ENCODE measurements at places on chromosomes 13 and 19.
A peak's percentile ranks its signal among the peaks of the same experiment; 100 is the strongest.

DNA sequence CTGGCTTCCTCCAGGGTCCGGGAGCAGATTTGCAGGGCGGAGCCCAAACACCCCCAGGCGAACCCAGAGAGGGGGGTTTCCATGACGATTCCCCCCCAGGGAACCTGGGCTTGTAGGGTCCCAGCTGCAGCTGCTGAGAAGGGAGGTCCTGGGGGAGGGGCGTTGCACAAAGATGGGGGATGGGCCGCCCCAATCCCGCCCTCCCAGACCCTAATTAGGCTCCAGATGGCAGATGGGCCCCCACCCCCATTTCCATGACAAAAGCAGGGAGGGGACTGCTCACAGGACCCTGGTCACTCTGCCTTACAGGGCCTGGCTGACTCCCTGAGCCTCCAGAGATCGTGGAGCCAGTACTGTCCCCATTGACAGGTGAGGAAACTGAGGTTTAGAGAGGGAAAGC is 15.2 kb downstream of the ELAVL3 start:
- DNase-seq, result no peak

- no peak for DNase-seq
These were observed 7.0 kb upstream of the UNC13A start for GRCh38 chr19:17695198-17695597.

GRCh38 chr13:50282016-50282415 is 266.8 kb downstream of the KCNRG start:
- DNase-seq, result no peak

GRCh38 chr19:43595605-43595998 is 332 bp downstream of the IRGQ start:
- peak; percentile 32 for DNase-seq

GRCh38 chr13:24900507-24900906 is 136.5 kb downstream of the RNF17 start:
- DNase-seq, result no peak

- no peak for DNase-seq
These were observed 1.9 kb downstream of the ZNF444 start for GRCh38 chr19:56142897-56143434.

DNA sequence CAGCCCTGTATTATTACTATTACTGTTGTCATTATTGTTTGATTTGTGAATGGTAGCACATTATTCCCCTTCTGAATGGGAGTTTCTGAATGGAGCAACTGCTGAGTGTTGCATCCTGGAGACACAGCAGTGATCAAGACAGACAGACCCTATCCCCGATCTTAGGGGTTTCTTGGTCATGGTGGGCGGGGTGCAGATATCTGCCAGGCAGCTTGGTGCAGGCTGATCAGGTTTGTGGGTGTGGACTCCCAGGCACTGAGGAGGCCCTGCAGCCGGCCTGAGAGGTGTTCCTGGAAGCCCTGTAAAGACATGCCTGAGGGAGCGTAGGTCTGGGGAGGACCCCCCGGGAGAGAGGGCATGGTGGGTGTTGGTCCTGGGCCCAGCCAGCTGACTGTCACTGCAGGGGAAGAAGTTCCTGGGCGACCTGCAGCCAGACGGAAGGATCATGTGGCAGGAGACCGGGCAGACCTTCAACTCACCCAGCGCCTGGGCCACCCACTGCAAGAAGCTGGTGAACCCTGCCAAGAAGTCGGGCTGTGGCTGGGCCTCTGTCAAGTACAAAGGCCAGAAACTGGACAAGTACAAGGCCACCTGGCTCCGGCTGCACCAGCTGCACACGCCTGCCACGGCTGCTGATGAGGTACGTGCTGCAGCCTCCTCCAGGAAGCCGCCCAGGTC is 2.1 kb downstream of the MPND start:
- no peak for DNase-seq

GRCh38 chr13:63190742-63191141 is 1775.1 kb upstream of the PCDH20 start:
- DNase-seq, result no peak

DNA sequence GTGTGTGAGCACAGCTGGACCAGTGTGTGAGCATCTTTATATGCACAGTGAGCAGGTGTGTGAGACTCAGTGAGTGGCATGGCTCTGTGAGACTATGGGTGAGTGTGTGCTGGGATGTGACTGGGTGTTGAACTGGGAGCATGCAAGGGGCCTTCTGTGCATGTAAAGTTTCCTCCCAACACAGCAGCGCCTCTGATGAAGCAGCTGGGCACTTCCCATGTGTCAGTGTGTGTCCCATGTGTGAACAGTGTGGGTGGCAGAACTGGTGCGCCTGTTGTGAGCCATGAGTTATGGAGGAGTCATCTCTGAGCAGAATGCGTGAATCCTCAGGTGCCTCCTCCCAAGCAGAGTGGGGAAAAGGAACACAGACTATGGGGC is 24.1 kb downstream of the LGALS16 start:
- no peak for DNase-seq

- DNase-seq, result no peak
These were observed 5.7 kb downstream of the USPL1 start for GRCh38 chr13:30623392-30623791.

- DNase-seq, result no peak
These were observed 1.2 kb upstream of the DCT start for GRCh38 chr13:94480672-94481145.

Data from midbrain (tissue), 1 donor.